ENCODE measurements at places on chromosomes 5 and 9.
A peak's percentile ranks its signal among the peaks of the same experiment; 100 is the strongest.

- no peak for DNase-seq
Observed at GRCh38 chr5:169641253-169641652, 4.2 kb downstream of the DOCK2 start.

- no peak for DNase-seq
Observed at GRCh38 chr9:96392263-96392662, 8.8 kb upstream of the SLC35D2 start.

DNA sequence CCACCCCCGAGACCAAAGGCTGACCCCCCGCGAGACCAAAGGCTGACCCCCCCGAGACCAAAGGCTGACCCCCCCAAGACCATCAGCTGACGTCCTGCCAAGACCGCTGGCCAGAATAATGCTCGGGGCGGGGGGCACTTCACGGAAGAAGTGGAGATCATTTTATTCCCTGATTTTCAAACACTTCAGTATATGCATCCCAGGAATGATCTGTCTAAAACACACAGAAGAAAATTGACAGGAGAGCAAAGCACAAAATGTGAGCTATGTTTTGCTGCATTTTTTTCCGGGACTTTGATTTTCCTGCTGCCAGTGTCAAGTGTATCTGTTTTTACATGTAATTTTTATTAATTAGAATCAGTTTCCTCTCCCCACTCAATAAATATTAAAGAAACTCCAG, 67.1 kb downstream of the ADAMTS2 start:
- DNase-seq: no peak

GRCh38 chr5:7957329-7957728, 88.4 kb downstream of the MTRR start:
- no peak for DNase-seq

- no peak for DNase-seq
Observed at GRCh38 chr5:158162479-158163034, 303.6 kb upstream of the CLINT1 start.

DNA sequence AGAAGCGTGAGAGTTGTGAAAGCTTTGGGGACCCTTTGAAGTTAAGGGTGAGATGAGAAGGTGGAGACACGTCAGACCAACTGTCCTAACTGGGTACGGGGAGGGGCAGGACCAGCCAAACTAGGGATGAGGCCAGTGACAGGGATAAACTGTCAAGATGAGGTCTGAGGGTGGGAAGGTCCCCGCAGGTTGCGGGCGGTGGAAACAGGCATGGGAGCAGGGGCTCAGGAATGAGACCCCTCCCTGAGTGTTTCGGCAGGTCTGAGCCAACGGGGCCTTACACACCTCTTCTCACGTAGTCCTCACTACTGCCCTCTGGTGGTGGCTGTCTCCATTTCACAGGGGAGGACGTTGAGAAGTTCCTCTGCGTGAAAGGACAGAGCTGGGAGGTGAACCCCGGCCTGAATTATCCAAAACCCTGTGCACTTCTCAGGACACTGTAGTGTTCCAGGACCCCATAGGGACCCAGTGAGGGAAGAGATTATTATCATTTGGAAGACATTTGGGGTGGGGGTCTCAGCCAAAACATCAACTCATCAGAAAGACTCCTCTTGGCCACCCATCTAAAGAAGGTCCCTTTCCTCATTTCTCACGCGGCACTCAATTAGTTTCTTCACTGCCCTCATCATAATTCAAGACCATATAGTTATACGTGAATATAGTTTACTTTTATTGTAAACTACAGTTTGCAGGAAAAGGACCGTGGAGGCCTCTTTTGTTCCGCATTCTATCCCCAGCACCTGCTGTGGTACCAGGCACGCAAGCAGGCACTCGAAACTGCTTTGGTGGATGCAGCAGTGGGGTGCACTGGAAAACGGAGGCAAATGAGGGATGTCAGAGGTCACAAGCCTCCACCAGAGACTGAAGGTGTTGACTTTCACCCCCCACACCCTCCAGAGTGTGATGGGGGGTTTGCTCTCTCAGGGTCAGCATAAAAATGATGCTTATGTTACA, 21.7 kb upstream of the NANS start:
- DNase-seq: peak; percentile 59

DNA sequence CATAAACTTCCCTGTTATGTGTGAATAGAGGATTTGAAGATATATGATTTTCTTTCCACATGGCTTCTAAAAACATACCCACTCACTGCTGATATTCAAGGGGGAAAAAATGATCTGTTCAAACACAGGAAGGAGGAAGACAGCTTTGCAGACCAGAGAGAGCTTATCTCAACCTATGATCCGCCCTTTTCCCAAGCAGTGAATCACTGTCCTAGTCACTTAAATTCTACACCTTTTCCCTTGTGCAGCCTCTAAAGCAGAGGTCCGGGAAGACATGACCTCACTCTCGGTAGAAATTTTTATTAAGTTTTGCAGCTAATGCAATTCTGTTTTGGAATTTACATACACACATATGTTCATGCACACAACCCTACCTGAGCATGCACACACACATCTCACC, 197.2 kb downstream of the DIRAS2 start:
- DNase-seq: no peak

- no peak for DNase-seq
Observed at GRCh38 chr5:170860818-170861666, 776 bp upstream of the RANBP17 start.

GRCh38 chr5:107289030-107289714, 381.6 kb downstream of the EFNA5 start:
- no peak for DNase-seq

DNA sequence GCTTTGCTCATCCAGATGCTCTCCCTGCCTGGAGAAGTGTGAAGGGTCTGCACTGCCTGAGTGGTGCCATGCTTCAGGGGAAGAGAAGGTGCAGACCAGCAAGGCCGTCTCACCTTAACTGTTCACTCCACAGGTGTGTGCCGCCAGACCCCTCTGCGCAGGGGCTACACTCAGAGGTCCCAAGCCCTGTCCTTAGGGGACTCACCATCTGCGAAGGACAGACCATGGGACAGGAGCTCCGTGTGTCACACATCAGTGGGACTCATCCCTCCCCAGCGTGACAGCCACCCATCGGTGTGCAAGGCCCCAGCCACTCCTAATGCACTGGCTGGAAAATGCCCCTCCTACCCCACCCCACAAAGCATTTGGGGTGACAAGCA, 142.9 kb downstream of the OLFM1 start:
- no peak for DNase-seq

DNA sequence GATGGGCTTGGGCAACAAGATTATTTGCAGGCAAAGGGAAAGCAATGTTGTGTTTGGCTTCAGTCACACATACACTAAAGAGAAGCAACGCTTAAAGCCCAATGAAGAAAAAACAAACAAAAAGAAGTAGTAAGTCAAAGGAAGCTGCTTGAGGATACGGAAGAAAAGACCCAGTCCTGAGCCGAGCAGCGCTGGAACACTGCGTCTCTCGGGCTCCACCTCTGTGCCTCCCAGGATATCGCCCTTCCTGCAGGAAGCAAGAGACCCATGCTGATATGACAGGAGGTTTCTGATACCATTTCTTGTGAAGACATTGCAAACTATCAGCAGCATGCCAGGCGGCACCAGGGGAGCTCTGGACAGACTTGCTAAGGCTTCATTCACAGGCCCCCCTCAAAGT, 9.9 kb downstream of the GNAQ start:
- no peak for DNase-seq

DNA sequence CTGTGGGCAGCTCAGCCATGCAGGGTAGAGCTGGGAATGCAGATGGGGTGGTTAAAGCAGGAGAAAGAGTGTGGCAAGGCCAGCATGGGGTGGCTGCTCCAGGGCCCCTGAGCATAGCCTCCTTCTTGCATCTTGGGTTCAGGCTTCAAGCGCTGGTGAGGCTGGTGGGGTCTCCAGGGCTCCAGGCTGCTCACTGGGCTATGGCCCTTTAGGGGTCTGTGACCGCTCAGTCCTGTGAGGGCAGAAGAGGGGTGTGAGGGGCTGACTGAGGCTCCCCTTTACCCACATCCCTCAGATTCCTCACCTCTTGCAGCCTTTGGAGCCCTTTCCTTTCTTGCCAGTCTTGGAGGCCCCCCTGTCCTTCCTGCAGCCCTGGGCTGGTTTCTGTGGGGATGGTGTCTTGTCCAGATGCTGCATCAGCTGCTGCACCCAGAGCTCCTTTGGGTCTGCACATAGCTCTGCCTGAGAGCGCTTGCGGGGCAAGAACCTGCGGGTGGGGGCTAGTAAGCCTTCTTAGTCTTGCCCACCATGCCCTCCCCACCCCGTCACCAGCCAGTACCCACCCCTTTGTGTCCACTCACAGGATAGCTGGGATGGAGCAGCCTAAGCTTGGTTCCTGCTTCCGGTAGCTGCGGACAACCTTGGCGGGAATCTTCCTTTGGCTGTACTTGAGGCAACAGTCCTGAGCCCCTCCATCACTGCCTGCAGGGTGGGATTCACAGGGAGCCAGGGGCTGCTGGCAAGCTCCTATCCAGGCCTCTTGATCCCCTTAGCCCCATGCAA, 549 bp downstream of the CCL21 start:
- no peak for DNase-seq

DNA sequence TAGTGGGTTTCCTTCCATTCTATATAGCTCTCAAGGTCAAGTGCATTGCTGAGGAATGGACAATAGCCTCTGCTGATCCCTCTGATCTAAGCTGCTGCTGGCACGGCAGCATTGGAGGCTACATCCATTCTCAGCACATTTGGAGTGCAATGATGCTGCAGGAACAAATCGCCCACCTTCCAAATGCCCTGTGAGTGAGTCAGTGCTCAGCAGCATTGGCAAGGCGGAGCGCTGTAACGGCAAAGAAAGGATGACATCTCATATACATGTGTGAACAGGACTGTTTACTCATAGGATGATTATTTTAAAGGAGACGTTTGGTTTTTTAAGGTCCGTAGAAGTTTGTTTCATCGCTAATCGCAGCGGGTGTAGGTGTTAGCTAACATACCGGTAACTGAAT, 408.7 kb downstream of the ARHGEF28 start:
- DNase-seq: no peak

- no peak for DNase-seq
Observed at GRCh38 chr5:126521130-126521529, 73.9 kb downstream of the ALDH7A1 start.

DNA sequence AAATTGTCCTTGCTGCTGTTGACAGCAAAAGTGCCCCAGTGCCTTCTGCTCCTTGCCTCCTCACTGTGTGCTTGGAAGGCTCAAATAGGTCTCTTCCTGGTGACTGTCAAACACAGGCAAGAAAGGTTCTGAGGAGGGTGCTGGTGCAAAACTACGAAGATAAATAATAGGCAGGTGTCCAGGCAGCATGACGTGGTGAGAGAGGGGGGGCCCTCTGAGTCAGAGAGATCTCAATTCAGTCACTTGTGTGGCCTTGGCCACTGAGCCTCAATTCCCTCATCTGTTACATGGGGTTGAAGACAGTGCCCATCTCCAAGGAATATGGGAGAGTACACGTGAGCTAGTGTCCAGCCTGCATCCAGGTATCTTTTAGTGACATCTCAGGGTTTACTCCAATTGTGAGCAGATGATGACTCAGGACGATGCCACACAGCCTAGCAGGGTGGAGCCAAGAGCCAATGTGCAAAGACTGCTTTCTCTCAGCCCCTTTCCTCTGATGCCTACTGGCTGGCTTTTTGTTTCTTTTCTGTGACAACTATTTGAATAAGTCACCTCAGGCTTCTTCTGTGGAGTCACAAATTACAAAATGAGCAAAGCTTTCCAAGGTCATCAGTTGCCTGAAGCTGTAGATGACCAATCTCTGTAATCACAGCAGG, 29.7 kb upstream of the SMIM32 start:
- DNase-seq: no peak

- DNase-seq: no peak
Observed at GRCh38 chr5:169702693-169703481, 65.8 kb downstream of the DOCK2 start.

DNA sequence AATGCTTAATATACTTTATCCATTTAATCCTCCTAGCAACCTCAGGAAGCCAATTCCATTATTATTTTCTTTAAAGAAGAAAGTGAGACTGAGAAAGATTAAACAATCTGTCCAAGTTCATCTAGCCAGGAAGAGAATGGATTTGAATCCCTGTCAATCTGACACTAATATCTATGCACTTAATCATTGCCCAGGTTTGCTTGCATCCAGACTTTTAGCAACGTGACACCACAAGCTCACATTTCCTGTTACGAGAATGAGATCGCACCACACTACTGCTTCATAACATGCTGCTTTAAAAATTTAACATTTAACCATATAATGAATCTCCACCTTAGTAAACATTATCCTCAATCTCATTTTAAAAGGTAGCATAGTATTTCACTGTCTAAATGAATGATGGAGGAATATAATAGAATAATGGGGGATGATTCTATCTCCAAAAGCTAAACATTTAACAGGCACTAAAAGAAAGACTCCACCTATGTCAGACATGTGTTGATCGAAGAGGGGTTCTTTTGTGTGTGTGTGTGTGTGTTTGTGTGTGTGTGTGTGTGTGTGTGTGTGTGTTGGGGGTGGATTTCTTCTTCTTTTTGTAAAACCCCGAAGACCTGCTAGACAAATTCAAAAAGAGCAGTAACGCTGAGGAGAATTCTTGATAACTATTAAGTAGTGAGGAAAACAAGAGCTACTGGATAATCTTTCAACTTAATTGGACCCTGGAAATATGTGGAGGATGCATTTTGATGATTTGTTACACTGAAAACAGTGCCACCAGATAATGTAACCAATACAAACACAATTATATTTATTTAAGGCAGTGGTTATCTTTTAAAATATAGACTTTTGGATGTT, 138.7 kb upstream of the NR3C1 start:
- DNase-seq: no peak

DNA sequence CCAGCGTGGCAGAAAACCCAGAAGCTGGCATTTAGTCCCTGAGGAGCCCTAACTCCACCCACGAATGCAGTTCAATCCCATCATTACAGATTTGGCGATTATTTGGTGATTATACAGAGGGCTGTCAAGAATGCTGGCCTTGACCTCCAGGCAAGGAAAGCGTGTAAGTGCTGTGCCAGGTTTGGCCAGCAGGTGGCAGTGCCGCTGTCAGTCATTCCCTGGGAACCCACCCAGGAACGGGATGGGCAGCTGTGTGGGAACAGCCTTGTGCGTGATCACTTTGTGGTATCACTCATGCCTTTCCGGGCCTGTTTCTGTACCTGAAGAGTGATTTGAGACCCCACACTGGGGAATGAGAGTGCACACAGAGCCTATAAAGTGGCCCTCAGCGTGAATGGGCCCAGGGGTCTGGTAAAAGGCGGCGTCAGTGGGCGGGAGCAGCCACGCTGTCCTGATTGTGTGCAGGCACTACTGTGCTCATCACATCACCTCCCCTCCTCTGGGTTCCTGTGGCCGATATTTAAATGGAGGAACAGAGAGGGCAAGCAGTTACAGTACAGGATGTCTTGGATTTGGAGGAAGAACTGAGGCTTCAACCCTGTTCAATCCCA, 215.6 kb downstream of the ROR2 start:
- DNase-seq: no peak

GRCh38 chr9:138076650-138077009, 199.0 kb downstream of the CACNA1B start:
- DNase-seq: no peak

All from thoracic aorta (tissue), 2 donors.